ENCODE measurements at places on chromosomes 6 and 20.

GRCh38 chr20:57708694-57709673, 831 bp downstream of the PMEPA1 start:
- DNase-seq, result peak; percentile 19

DNA sequence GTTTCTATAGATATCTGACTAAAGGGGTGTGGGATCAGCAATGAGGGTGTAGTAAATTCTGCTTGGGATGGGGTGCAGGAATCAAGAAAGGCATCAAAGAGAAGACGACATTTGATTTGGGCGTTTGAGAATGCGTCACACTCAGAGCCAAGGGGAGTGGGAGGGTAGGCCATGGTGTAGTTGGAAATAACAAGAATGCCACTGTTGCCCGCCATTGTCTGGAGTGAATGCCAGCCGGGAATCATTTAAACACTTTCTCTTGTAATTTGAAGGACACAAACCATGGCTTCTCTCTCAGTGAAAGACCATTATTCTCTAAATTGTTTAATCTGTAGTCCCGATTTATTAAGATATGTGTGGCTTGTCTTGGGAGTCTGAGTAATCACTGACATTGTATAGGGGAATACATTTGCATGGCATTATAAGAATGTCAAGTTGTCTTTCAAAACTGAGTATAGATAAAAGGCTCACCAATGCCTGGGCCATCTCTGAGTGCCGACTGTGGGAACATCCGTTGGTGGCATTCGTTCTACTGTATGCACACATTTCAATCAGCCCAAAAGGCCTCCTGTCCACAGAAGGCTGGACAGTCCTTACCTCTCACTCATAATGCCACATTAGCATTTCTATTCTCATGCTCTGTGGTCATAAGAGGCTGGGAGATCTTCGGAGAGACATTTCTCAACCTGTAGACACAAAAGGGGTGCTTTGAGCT, 777.8 kb downstream of the KIF16B start:
- no peak for DNase-seq

- no peak for DNase-seq
Measured at GRCh38 chr6:140382355-140382754, 1007.9 kb upstream of the CITED2 start.

- DNase-seq, result no peak
Measured at GRCh38 chr20:12482661-12483060, 526.1 kb upstream of the SPTLC3 start.

DNA sequence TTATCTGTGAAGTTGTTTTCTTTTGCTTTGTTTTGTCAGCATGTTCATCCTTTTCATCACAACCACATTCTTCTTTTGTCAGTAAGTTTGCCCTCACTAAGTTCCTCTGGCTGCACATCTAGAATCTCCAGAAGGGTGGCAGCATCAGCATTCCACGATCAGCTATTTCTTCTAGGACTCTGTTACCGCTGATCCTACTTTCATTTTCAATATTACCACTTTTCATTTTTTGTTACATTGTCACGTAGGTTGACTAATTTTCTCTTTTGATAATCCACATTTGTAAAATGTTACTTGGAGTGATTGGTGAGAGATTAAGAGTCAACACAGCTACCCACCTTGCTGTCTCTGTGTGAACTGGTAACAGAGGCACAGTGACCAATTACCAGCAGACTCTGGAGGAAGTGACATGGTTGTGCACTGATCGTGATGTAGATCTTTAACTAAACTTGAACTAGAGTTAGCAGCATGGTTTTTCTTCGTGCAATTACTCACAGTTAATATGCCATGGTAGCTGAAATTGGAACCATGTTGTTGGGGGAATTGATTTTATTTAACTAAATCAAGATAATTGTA, 307.9 kb upstream of the SLC35B3 start:
- no peak for DNase-seq

Data from stimulated activated CD4-positive, alpha-beta T cell treated with anti-CD3 and anti-CD28 coated beads, Interleukin-4, amount 100 ng/mL, for 4 hours (primary cell).